Stimulated activated CD4-positive, alpha-beta T cell treated with anti-CD3 and anti-CD28 coated beads, Interleukin-1b, Interleukin-23, amount 100 ng/mL, for 1 hour (primary cell): ENCODE measurements at places on chromosomes 7 and 10.

DNA sequence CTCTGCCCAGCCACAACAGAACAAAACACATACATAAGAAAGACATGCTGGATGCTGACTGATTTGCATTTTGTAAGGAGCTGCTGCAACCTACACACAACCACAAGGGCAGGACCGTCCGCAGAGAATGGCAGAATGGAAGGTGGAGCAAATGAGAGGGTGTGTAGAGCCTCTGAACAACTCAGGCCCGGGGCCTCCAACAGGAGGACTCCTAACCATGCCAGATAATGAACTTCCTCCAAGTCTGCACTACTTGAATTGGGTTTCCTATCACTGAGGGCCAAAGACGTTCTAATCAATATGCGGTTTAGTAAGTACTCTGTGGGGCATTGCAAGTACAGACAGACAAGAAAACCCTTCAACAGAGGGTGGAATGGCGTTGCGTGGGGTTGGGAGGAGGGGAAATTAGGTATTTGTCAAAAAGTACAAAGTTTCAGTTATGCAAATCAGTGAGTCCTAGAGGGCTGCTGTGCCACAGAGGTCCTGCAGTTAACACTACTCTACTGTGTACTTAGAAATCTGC lies 14.6 kb downstream of the VOPP1 start:
- no peak for DNase-seq

DNA sequence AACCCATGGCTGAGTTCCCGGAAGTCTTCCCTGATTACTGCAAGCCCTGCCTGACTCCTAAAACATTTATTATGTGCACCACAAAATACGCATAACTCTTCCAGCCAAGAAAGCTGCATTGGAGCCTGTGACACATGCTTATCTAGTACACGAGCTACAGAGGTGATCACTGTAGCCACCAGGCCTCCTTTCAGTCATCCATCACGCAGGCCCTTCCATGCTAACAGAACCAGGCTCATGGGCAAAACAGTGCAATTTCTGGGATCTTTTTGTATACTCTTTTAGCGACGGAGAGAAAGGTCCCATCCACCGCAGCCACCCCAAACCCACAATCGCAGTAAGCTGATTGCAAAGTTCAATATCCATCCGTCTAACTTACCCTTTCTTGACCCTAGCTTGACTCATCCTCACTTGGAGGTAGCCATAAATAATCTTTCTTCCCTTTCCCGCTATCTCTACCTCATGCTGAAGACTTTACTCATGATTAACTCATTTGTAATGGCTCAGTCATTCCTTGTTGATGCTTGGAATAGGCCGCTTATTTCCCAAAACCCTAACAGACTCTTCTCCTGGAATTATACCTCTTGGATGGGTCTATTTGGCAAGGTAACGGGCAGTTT lies 1203.5 kb downstream of the TYW1 start:
- no peak for DNase-seq

GRCh38 chr7:36496576-36496975 lies 106.9 kb downstream of the ANLN start:
- DNase-seq: no peak

DNA sequence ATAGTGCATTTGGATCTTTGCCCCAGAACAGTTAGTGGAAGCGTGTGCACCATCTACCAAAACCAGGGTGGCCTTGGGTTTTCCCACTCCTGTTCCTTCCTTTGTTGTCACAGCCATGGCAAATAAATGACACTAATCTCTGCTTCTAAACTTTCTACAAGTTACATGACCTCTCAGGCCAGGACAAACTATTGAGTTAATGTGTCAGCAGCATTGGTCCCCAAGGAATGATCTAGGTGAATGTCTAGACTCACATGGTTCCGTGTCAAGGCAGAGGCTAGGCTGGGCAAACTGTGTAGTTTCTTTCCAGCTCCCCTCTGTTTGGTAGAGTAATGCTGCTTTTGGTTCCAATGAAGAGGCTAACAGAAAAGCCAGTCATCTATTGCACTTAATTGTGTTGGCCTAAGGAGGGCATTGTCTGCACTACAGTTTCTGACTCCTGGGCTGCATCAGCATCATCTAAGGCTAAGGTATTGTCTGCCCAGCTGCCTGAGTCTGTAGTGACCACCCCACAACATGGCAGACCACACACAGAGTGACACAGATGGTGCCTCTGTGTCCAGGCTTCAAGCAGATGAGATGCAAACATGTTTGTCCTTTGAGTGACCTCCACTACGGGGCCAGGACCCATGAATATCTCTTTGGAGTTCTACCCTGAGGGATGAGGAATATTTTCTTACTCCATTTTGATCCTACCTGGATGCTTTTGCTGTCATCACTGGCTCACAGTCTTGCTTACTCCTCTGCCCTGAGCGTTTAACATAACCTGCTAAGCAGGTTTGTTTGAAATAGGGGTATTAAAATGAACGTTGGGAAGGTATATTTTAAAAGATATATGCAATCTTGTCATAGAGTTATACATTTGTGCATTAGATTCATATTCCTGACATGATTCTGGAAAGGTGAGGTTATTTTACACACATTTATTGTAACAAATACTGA lies 1.7 kb downstream of the CYP3A4 start:
- DNase-seq: no peak

DNA sequence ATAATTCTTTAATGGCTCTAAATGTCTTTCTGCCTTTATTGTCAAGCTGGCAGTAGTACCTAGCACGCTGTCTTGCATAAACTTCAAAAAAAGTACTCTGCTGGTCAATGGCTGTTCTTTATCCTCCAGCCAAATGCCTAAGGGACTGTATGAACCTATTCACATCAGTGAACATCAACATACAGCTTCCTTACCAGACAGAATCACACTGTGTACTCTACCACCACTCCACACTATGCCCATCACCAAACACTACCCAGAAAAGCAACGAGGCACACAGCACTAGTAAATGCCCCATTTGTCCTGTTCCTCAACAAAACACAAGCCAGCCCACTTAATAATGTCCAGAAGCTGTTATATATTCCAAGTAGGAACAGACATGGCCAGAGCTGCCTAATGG lies 127.5 kb downstream of the SGMS1 start:
- DNase-seq: no peak

- no peak for DNase-seq
These were observed 29.7 kb upstream of the MTERF1 start for GRCh38 chr7:91910171-91910570.

GRCh38 chr10:11522821-11523245 lies 88.6 kb downstream of the USP6NL start:
- DNase-seq: no peak

DNA sequence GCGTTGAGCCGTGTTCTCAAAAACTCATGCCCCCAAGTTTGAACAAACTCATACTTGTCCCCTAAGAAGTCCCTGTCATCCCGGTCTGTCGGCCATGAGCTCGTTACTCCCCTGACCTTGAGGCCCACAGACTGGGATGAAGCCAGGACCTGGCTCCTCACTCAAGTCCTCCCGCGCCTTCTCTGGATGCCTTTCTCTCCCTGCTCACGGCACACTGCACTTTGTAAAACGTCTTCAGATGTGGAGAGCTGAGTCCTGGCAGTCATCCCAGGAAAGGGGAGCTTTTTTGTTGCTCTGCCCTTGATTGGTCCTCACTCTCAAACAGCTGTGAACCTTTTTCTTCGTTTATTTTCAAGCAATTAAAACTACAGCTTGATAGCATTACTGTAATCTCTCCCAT lies 110.8 kb downstream of the JAZF1 start:
- DNase-seq: no peak

DNA sequence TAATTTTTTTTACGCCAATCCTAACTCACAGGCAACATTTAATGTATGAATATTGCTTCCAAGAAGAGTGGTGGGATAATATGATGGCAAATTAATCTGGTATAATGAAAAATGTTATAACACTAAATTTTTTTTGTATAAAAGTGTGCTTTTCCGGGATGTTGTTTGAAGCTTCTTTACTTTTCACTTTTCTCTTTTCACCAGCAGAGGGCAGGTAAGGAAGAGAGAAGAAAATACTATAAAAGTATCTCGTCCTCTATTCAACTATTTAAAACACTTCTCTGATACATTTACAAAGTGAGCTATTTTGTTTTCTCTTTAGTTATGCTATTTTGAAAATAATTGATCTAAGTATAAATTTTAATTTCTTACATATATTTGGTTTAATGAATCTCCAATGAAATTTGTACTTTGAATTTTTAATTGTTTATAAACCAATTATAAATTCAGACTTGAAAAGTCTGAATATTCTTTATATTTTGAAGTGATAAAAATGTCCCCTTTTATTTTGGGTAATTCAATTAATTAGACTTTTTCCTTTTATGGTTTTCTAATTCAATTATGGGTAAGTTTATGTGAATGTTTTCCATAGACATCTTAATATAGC lies 20.7 kb upstream of the CFTR start:
- no peak for DNase-seq

GRCh38 chr10:65194126-65194525 lies 1672.9 kb downstream of the REEP3 start:
- no peak for DNase-seq

GRCh38 chr10:11612021-11613001 lies 861 bp upstream of the USP6NL start:
- no peak for DNase-seq

DNA sequence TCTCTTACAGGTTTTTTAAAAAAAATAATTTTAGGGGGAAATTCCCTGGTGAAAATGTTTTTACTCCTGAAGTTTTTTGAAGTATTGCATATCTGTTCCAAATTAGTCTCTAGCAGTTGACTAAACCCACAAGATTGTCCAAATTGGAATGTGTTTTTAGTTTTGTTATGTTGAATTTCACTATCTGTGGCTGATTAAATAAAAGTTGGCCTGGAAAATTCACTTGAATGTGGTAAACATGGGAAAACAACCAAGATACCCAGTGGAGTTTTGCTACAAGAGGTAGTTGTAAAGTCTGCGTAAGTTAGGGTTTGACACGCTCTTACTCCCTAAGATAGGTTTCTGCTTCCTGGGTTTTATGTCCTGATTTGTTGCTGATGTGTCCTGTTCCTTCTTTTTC lies 3.3 kb downstream of the TSGA13 start:
- DNase-seq: no peak

GRCh38 chr10:50625649-50626132 lies 1.9 kb upstream of the SGMS1 start:
- DNase-seq: no peak

- no peak for DNase-seq
These were observed 3.1 kb upstream of the ADAP1 start for GRCh38 chr7:957418-958220.

DNA sequence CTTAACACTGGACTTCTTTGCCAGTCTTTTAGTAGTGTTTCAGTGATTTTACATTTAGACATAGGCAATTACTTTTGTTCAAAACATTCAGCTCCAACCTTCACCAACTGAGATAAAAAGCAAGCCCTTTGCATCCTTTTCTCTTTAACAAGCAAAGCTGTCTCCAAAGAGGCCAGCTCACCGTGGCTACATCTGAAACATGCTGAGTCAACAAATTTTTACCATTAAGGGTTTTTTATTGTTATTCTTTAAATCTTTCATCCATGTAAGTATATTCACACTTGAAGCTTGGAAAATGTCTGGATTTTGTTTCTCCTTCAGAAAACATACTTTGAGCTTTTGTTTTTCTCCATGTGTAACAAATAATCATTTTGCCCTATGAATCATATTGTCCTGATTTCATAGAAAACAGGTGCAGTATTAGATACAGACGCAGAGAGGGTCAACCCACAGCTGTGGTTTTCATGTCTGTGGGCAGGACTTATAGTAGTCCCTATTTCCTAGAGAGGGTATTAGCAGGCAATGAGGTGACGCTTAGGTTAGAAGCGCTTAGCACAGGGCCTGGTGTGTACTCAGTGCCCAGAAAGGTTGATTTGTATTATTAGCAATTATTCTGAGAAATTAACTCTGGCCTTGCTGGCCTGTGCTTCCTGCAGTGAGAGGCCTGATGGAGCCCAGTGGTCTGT lies 99.5 kb downstream of the MKI67 start:
- DNase-seq: no peak

DNA sequence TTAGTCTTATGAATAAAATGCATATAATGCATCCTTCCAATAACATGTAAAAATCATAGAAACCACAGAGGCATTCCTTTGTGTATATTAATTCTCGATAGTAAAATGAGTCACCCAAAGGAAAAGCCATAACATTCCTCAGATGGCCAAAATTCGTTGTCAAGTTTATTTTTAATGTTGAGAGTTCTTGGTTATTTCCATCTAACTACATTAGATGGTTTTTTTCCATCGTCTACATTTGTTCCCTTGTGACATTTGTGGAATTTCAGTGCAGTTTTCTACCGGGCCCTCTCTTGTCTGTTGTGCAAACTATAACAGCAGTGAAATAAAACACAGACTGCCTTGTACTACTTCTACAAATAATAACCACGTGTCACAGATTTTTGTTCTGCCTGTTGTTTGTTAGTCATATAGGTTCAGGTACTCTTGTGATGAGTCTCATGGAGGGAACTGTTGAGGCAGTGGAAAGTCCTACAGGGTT lies 54.7 kb upstream of the CCAR1 start:
- no peak for DNase-seq

DNA sequence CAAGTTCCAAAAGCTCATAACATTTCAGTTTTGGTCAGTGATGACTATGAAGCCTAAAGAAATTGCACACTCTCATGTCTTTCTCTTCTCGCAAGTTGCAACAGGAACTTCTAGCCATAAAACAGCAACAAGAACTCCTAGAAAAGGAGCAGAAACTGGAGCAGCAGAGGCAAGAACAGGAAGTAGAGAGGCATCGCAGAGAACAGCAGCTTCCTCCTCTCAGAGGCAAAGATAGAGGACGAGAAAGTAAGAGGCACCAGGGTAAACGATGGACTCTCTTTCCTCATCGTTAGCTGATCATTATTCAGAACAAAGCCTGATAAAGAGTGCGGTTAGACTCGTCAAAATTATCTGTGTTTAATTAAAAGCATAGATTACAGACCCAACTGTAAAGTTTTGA lies 94.7 kb downstream of the HDAC9 start:
- DNase-seq: no peak
